ENCODE measurements at places on chromosomes 6 and 20. TPM values are rescaled to one million over a fixed set of nuclear protein-coding genes. Genes with fewer than 3 reads are reported as not detected.

The SLC22A23 gene
- total RNA-seq, result 9.1 TPM

The OXT gene
- not detected for total RNA-seq

The SLC32A1 gene
- total RNA-seq, result not detected

The PRSS35 gene
- total RNA-seq, result 1.6 TPM

The LY6G6F gene
- total RNA-seq, result not detected

The RPS18 gene
- 4,494 TPM for total RNA-seq

The TCP11 gene
- total RNA-seq, result 0.13 TPM

The TSBP1 gene
- total RNA-seq, result not detected

The CALHM6 gene
- 0.31 TPM for total RNA-seq

The SRSF6 gene
- 47.7 TPM for total RNA-seq

The DNAH8 gene
- total RNA-seq, result under 0.01 TPM

The LMBRD1 gene
- 35.8 TPM for total RNA-seq
